ENCODE measurements at places on chromosomes 1 and 21.

DNA sequence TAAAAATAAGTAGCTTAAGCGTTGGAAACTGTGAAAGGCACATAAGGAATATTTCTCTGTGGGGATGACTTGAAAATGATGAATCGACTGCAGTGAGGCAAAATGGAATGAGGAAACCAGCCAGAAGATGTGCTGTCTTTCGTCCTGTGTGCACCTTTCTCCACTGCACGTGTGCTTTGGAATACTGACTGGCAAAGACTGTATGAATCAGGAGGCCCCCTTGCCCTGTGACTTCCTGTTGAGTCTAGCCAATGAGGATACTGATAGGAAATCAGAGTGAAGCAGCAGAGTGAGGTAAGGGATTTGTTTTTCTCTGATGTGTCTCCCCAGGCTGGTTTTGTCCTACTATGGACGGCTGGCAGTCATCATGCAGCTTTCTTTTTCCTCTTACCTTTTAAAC is 118.2 kb upstream of the ADGRL4 start:
- DNase-seq, result no peak

DNA sequence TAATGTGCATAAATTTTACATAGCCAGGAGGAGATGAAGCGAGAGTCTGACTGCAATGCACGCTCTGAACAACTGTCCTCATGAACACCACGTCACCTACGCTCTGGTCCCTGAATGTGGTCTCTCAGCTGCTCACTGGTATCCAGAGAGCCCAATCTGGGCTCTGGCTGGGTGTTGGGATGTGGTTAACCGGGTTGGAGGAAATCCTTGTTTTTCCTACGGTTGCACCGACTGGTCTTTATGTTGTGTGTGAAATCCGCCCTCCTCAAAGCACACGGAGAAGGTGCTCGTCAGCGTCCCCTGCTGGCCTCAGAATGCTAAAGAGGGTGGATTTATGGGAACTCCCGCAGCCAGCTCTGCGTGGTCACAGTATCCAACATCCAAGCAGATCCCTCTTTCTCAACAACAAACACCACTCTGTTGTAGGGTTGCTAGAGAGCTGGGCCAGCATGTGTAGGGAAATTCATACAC is 51.8 kb upstream of the FAM89A start:
- no peak for DNase-seq

DNA sequence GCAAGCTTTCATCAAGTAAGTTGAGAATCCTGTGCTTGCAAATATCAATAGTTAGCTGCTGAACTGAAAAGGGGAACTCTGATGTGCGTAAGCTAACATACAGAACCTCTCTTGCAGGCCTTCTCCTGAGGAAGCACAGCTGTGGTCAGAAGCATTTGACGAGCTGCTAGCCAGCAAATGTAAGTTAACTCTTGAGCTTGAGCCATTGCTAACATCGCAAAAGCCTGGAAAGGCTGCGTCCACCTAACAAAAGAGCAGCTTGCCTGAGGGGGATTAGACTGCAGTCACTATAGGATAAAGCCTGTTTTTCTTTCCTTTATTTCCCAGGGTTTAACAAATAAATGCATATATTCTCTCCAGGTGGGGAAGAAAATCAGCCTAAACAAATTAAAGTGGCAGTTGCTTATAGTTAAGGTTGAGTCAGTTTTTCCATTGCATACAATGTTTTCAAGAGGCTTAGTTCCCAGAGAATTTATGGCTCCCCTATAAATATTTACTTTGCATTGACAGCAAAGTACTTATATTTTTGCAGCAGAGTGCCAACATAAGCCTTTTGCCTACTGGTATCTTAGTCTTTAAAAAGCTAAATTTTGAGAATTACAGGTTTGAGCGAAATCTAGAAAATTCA is 1.5 kb downstream of the RGS2 start:
- DNase-seq, result peak; percentile 88

DNA sequence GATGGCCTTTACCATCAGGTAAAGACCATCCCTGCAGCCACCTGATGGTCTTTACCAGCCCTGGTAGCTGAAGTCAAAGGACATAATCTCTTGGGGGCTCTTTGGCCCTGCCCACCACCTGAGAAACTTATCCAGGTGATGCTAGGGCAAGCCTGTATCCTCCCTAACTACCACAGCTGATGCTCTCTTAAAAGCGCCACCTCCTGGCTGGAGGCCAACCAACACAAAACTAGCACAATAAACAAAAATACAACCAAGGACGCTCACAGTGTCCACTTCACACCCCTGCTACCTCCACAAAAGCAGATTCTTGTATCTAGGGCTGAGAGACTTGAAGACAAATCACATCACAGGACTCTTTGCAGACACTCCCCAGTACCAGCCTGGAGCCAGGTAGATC is 357.1 kb upstream of the POU3F1 start:
- DNase-seq, result no peak
